ENCODE measurements at places on chromosomes 4 and X.

DNA sequence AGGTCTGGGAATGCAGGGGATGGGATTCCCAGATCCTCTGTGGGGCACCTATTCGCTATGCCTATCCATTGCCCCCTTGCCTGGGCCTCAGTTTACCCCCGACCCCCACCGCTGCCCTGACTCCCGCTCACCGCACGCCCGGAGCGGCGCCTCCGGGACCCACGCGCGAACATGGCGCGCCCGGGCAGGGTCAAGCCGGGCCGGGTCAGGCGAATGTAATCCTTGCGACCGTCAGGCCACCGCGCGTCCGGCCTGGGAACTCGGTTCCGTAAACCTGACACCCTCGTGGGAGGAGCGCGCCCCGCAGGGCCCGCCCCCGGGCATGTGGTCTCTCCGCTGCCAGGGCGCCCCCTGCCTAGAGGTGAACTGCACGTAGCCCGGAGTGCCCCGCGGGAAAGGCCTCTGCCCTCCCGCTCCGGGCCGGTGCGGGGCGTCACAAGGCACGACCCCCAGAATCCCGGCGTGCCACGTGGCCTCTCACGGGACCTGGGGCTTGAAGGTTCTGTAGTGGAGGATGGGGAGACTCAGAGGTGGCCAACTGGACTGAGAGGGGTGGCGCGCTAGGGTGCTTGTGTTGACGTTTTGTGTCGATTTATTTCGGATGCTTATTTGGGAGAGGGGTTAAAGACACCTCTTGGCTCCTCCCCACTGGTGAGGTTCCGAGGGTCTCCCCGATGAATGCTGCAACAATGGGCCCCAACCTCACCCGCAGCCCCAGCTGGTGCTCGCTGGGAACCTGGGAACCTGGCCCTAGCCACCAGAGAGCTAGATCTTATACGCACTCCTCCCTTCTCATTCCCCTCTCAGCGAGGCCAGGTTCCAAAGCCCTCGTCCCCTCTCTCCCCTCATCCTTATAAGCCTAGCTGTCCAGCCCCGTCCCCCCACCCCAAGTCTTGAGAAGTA is at the start of gene PRICKLE3:
TSS of gene PRICKLE3 (minus strand) at position 249 of the 903 bp plus-strand sequence. CDS start at position 173, 76 bp downstream.
- DNase-seq = no peak

GRCh38 chr4:38946919-38947318 is 79.3 kb downstream of the FAM114A1 start:
- DNase-seq = no peak

- no peak for DNase-seq
Observed at GRCh38 chr4:107902715-107903114, 28.6 kb upstream of the CYP2U1 start.

GRCh38 chrX:17529151-17529745 is 154.2 kb downstream of the NHS start:
- DNase-seq = no peak

DNA sequence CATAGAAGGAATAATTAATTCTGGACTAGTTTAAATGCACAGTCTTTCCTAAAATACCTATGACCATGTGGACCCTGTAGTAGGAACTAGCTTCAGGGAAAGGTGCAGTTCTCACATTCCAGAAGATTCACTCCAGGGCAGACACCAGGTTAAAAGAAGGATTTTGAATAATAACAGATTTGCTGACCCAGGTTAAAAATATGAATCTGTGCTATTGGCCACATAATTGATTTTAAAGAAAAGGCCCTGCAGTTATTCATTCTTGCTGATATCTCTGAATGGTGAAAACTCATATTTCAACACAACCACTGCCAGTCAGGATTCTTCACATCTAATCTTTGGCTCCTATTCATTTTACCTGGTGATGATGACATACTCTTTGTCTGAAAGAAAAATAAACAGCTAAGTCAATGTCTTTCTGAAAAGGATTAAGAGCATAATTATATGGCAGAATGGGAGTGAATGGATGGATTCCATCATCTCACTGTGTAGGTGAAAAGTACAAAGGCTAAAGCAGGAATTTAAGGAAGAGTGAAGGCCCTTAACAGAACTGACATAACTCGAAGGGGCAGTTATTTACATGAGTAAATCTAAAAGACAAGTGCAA is 432.8 kb downstream of the PDGFC start:
- DNase-seq = no peak

- no peak for DNase-seq
Observed at GRCh38 chrX:34624416-34624815, 32.7 kb downstream of the TMEM47 start.

DNA sequence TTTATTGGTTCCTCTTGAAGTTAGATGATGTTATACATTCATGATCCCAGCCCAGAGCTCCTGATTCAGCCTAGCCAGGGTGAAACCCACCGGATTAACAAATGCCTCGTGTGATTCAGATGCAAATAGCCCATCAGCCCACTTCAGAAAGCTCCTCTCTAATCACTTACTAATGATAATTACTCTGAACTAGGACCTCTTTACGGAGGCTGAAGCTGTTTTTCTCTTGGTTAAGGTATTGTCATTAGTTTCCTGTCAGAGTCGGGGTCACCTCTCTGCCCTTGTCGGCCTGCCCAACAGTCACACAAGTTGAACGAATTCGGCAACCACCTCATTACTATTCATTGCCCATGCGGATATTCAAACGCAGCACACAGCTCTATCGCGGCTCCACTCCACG is 36.6 kb downstream of the ZFP42 start:
- no peak for DNase-seq

DNA sequence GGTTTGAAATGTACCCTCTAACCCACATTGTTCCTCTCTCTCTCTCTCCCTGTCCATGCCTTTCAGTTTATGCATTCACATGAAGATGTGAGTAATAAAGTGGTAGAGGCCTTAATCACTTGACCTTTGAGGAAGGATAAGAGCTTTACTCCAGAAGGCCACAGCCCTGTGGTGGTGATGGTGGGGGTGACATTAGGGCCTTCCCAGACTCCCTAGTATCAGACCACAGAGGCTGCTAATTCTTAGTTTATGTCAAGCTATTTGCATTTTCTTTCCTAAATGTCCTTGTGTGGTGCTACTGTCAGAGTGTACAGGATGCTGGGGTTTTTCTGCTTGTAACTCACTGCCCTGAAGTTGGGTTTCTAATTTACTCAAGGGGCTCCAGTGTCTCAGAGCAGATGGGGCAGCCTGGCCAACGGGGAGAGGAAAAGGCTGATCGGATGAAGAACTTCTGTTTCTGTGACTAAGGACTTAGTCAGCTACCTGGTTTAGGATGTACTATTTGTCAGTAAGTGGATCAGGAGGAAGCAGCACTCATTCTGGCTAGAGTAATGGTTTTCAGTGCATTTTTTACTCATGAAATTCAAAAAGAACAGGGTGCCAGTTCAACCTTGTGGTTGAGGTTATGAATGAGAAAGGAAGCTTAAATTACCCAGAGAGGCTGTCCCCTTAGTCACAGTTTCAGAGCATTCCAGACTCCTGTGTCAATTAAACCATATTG is 509.6 kb upstream of the DIPK2B start:
- DNase-seq = peak; percentile 85

DNA sequence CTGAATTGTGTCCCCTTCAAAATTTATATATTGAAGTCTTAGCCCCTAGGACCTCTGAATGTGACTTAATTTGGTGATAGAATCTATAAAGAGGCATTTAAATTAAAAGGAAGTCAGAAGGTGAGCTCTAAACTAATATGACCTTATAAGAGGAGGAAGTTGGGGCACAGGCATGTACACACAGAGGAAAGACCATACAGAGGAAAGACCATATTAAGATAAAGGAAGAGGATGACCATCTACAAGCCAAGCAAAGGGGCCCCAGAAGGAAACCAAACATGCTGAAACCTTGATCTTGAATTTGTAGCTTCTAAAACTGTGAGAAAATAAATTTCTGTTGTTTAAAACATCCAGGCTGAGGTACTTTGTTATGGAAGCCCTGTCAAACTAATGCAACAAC is 26.9 kb upstream of the CYBB start:
- no peak for DNase-seq

DNA sequence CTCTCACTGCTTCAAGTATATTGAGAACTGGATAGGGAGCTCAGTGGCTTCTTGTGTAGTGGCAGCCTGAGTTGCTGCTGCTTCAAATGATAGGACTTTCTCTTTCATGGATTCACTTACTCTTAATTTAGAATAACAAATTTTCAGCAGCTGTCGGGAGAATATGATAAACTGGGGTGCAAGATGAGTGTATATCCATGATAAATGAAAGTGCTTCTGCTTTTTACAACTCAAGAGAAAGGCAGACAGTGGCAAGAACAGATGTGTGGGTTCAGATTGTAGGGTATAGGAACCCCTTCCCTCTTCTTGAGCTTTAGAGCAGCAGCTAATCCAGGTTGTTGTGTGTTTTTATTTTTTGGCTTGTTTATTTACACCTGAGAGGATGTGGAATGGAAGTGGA is 1.0 kb downstream of the SH3BGRL start:
- DNase-seq = no peak

DNA sequence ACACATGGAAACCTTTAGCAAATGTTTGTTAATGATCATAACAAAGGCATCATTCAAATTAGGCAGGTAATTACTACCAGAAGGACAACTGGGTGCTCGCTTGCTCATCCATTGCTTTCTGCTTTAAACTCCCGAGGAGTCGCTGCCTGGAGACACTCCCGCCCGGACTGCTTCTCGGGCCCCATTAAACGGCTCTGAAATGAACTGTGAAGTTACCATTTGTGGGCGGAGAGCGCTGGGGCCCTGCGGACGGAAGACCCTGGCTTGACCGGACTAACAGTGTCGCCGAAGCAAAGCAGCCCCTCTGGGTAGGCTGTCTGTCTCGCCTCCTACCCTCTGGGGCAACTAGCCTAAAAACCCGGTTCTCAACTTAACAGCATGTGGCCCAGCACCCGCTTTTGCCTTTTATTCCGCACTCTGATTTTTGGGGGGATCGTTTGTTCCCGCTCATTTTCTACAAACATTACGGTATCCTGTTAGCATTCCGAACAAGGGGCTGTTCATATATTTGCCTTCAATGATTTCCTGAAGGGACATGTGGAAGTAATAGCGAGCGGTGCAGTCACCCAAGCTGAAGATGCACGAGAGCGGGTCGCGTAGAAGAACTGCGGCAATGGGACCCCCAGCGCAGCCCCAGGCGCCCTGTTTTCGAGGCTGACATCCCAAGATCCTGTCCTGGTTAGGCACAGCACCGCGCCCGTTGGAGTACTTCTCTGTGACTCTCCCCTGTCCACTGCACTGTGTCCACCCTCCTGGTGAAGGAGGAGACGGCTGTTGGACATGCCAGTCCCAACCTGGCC is 1.6 kb upstream of the PDGFRA start:
- DNase-seq = peak; percentile 81

GRCh38 chrX:118558926-118559325 is 63.3 kb downstream of the DOCK11 start:
- DNase-seq = no peak

- no peak for DNase-seq
Observed at GRCh38 chr4:158823461-158823873, 54.6 kb downstream of the FNIP2 start.

- DNase-seq = no peak
Observed at GRCh38 chrX:20663336-20663735, 396.6 kb upstream of the RPS6KA3 start.

- no peak for DNase-seq
Observed at GRCh38 chr4:166092797-166093290, 219.8 kb downstream of the TLL1 start.

All from HFF-Myc (cell line).